AG09319 (cell line): ENCODE measurements at places on chromosomes 16 and 17.
A peak's percentile ranks its signal among the peaks of the same experiment; 100 is the strongest.

- peak; percentile 16 for DNase-seq
Measured at GRCh38 chr17:29514792-29515191, 52.0 kb downstream of the ABHD15 start.

GRCh38 chr17:48527547-48527932 is 3.3 kb downstream of the HOXB1 start:
- no peak for DNase-seq

DNA sequence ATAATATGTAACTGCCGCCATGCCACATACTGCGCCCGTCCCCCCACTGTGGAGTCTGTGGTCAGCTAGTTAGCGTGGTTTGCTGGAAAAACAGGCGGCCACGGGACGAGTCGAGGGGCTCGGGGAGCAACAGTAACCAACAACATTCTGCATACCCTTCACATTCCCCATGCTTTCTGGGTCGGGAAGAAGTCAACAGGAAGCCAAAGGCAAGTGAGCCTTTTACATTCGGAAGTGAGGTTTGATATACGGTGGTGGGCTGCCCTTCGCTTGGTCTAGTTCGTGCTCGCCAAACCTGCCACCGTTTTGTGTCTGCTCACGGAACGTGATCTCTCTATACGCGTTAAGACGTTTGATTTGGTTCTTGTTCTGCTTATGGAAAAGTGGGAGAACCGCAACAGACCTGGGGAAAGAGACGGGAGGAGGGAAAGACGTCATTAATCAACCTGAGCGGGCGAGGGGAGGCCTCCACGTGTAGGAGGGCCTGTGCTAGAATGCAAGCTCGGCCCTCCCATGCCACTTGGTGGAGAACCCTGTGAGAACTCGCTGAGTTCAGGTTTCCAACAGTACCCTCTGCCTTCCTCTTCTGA is 28.9 kb upstream of the CFAP20 start:
- DNase-seq, result no peak

- DNase-seq, result no peak
Measured at GRCh38 chr17:63647936-63648335, 25.7 kb downstream of the MAP3K3 start.

- peak; percentile 14 for DNase-seq
Measured at GRCh38 chr17:55334285-55334684, 69.5 kb downstream of the HLF start.

DNA sequence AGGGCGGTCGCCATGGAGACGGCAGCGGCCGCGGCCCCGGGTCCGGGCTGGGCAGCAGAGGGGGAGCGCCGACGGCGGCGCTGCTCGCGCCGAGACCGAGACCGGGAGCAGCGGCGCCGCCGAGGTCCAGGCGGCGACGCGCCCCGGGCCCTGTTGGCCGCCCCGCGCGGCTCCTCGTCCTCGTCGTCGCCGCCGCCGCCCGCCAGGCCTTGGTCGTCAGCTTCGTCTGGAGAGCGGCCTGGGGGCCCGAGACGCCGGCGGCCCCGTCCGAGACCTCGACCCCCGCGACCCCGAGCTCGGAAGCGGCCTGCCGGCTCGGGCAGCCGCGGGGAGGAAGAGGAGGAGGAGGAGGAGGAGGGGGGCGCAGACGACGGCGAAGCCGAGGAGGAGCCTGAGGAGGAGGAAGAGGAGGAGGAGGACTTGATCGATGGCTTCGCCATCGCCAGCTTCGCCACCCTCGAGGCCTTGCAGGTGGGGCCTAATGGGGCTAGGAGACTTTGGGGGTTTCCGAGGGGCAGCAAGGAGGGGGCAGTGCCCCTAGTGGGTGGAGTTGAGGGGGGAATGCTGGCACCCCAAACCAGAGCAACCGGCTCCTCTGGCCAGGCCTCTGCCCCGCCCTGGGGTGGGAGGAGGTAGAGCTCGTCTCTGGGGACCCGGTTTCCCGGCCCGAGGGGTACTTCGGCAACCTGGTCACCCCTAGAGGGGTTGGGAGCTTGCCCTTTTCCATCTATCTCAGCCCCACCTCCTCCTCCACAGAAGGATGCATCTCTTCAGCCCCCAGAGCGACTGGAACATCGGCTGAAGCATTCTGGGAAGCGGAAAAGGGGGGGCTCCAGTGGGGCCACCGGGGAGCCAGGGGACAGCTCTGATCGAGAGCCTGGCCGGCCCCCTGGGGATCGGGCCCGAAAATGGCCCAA is 1.5 kb downstream of the FBRS start:
- DNase-seq, result no peak

- no peak for DNase-seq
Measured at GRCh38 chr16:82344157-82344556, 174.1 kb upstream of the MPHOSPH6 start.

- no peak for DNase-seq
Measured at GRCh38 chr17:73285916-73286862, 24.5 kb upstream of the CPSF4L start.

DNA sequence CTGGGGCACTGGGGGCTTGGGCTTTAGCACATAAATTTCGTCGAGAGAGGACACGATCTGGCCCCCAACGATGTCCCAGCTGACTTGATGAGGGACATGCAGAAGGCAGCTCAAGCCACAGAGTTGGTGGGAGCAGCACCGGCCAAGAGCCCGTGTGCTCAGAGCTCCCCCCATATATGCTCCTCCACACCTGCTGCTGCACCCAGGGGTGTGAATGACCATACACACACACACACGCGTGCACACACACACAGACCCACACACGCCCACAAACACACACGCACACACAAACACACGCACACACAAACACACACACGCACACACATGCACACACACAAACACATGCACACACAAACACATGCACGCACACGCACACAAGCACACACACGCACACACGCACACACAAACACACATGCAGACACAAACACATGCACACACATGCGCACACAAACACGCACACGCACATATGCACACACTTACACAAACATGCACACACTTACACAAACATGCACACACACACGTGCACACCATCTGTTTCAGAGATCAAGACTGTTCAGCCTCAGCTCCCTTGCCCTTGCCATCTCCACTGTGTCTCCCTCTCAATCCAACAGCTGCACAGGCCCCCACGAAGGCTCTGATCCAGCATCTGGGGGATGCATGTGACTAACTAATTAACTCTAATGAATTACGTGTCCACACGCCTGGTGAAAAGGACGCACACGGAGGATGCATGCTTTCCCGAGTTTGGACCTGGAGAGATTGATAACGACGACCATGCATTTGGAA is 85.6 kb upstream of the TNRC6C start:
- no peak for DNase-seq

GRCh38 chr17:58301504-58302150 is 20.9 kb upstream of the MPO start:
- DNase-seq, result no peak

DNA sequence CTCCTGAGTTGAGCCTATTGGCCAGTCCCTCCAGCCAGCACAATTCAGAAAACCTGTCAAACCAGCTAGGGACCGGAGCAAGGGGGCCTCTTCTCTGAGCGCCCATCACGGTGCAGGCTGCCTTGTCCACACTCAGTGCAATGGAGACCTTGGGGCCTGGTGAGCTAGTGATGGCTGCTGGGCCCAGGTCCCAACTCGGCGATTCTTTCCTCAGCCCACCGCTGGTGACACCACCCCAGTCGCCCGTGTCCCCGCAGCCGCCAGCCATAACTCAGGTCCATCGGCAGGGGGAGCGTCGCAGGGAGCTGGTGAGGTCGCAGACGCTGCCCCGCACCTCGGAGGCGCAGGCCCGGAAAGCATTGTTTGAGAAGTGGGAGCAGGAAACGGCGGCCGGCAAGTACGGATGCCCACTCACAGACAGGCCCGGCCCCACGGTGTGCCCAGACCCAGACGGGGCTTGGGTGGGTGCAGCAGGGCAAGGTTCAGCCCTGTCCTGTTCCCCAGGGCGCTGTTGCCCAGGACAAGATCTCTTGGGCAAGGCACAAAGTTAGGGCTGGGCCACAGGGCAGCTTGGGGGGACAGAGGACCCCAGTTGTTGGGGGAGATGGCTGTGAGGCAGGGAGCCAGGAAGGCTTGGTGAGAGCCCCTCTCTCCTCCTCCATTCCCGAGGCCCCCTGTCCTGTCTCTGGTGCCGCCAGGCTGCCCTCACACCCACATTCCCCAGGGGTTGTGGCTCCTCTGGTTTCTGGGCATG is 10.8 kb downstream of the SMTNL2 start:
- DNase-seq, result no peak

GRCh38 chr17:21287703-21288449 is 3.4 kb downstream of the MAP2K3 start:
- DNase-seq, result peak; percentile 88

DNA sequence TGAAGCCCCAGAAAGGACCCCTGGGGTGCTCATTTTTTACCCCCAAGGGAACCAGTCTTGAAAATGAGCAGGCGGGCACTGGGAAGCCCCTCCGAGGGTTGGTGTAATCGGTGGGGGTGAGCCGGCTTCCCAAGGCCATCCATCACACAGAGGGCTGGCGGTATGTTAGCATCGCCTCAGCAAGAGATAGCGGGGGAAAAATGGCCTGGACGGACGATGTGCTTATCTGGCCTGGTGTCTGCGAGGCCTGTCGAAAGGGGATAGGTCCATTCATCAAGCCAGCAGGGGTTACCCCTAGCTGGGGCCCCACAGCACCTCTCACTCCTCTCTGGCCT is 188.9 kb downstream of the IRF8 start:
- DNase-seq, result no peak

DNA sequence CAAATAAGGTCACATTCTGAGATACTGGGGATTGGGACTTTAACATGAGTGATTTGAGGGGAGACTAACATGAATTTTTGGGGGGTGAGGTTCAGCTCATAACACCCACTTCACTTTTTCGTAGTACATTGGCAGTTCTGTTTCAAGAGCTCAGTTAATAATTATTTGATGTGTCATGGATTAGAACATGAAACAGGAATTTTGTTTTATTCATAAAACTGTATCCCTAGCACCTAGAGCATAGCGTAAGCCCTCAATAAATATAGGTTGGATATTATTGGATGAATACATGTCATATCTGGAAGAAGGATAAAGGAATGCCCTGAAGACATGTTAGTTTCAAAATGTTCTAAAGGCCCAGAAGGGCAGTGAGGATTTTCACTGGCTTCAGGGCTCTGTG is 119.8 kb downstream of the PRKCA start:
- DNase-seq, result no peak

- no peak for DNase-seq
Measured at GRCh38 chr17:79023886-79024771, at the start of gene C1QTNF1. TSS of gene C1QTNF1 (plus strand) at chr17:79024169. CDS start at chr17:79043969, 19,800 bp downstream.

- DNase-seq, result no peak
Measured at GRCh38 chr17:48644910-48645557, 18.9 kb upstream of the HOXB9 start.

DNA sequence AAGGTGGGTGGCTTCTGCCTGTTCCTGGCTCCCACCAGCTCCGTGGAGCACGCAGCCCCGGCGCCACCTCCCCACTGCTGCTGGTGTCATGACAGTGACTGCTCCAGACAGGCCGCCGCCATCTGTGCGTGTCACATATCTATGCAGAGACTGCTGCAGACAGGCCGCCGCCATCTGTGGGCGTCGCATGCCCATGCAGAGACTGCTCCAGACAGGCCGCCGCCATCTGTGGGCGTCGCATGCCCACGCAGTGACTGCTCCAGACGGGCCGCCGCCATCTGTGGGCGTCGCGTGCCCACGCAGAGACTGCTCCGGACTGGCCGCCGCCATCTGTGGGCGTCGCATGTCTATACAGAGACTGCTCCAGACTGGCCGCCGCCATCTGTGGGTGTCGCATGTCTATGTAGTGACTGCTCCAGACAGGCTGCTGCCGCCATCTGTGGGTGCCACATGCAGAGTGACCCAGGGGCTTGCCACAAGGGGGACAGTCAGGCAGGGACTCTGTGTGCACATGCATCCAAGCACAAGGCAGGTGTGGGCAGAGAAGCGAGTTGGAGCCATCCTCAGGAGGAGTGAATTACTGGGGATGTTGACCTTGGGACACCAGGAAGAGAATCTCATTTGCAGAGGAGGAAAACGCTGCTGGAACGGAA is 3.3 kb upstream of the FN3KRP start:
- DNase-seq, result no peak

DNA sequence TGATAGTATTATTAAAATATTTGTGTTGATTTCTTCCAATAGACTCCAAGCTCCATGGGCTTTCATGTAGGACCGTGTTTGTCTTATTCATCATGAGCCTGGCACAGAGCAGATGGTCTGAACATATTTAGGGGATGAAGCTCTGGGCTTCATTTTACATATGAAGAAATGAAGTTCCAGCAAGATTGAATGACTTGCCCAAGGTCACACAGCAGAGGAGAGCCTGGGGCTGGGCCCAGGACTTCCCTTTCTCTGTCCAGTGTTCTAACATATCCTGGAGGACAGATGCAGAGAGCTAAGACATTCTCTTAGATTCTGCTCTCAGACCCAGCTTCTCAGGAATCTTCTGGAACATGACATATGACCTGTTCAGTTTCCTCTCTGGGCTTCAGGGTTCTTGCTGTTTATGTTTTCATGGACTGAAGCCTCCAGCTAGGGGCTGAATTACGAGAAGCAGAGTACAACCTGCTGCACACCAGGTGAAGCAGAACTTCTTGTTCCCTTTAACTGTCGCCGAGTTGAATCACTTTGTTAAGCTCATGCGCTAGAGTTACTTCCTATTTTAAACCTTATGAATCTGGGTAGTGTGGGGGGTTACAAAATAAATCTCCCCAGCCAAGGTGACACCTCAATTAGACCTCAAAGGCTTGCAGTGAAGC is 53.6 kb downstream of the GPRC5B start:
- no peak for DNase-seq

DNA sequence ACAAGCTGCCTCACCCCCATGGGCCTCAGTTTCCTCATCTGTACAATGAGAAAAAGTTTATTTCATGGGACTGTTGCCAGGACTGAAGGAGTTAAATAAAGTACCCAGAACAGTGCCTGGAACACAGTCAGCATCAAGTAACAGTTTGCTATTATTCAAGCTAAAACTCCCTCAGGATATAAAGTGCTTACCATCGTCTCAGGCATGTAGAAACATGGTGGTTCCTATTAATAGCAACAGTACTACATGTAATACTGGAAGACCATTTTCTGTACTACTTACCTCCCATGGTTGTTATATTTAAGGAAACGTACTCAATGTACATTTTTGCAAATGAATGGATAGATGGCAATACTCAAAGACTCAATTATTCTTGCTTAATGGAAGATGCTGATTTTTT is 93.4 kb downstream of the NCOR1 start:
- DNase-seq, result no peak

GRCh38 chr16:30923554-30924075 is at the start of gene FBXL19:
TSS of gene FBXL19 (plus strand) at chr16:30923572. CDS start at chr16:30925755, 2,183 bp downstream.
- DNase-seq, result no peak

GRCh38 chr16:82681592-82681991 is 54.8 kb downstream of the CDH13 start:
- no peak for DNase-seq
